Stimulated activated CD4-positive, alpha-beta T cell treated with anti-CD3 and anti-CD28 coated beads, TNF-alpha, amount 100 ng/mL, for 1 hour (primary cell): ENCODE measurements at places on chromosomes 2 and 18.

- no peak for DNase-seq
Measured at GRCh38 chr2:45024600-45025291, 15.5 kb upstream of the SIX2 start.

DNA sequence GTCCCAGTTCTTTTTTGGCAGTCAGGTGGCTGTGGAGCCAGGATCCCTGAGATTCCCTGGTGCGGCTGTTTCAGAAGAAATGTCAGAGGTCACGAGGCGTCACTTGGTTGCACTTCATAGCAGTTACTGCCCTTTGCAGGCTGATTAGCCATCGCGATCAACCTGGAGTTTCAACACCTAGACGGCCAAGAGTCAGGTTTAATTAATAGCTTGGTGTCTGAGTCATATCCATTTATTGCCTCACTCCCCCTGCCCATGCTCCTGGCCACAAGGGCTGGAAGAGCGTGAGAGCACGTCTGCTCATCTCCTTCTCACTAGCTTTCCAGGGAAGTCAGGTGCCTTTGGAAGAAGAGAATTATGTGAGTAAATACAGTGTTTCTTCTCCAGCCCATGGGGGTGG, 552.3 kb downstream of the TSN start:
- DNase-seq = no peak

DNA sequence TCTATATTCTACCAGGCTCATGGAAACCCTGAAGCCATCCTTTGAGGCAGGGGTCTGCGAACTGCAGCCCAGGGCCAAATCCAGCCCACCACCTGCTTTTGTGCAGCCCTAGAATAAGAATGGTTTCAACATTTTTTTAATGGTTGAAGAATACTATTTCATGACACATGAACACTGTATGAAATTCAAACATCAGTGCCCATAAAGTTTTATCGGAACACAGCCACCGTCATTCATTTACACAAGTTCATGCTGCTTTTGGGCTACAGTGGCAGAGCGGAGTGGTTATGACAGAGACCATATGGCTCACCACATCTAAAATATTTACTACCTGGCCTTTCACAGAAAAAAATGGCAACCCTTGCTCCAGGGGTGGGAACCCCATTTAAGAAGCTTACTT, 124.2 kb upstream of the EPAS1 start:
- no peak for DNase-seq

DNA sequence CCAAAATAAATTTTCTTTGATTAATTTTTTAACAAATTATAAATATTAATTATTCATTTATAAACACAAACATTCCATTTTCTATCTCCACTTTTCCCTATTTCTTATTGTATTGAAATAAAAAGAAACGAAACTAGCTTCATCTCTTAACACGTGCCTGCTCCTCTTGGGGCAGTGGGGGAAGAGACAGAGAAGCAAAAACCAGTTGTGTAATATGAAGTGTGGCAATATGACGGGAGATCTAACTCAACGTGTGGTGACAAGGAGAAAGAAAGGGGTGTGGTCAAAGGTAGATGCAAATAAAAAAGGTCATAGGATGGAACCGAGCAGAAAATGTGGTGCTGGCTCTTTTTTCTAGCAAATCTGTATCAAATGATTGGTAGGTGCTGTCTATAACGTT, 106.9 kb upstream of the SLC8A1 start:
- DNase-seq = no peak

DNA sequence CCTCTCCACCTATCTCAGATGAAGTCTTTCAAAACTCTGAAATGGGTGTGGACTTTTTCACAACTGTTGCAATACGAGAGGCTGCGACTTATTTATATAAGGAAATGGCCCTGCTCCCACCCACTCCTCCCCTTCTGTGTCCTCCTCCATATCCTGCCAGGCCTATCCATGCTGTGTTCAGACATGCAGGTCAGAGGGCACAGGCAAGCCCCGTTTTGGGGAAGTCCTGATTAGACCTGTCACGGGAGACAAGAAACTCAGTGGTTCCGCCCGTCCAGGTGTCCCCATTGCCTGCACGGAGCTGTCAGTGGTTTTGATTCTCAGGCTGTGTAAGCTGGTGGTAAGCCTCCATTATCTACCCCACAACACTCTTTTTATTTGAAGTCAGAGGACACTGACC, 99.6 kb upstream of the MGAT5 start:
- DNase-seq = no peak

DNA sequence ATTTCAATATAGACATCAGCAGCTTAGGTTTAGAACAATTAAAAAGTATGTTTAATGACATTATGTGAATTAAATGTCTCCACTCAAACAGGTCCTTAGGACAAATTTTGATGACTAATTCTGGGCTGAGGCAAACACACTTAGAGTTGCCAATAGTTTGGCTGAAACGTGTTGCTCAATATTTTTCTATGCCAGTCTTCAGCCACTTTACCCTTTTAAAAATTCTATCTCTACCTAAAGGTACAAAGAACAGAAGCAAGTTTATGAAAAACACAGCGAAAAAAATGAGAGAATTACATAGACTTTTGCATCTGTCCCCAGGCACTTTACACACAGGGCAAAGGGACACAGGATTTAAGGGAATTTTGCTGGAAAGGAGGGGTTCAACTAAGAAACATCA, 4.5 kb downstream of the IDH1 start:
- DNase-seq = no peak

- DNase-seq = no peak
Measured at GRCh38 chr2:27873091-27873490, 17.1 kb downstream of the RBKS start.

DNA sequence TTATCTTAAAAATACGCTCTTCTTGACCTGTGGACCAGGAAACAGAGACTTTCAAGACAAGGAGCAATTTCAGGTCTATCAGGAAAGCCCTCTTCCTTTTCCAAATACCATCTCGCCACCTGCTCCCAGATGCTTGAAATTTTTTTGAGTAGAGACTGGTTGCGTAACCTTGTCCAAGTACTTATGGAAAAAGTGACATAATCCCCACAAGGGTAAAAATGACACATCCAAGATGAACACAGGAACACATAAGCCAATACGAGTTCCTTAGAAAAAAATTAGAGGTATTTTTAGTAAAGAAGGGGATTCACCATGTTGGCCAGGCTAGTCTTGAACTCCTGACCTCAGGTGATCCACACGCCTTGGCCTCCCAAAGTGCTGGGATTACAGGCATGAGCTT, 1.8 kb downstream of the SERPINB13 start:
- DNase-seq = no peak

GRCh38 chr2:57597940-57598339, 448.7 kb upstream of the VRK2 start:
- DNase-seq = no peak

DNA sequence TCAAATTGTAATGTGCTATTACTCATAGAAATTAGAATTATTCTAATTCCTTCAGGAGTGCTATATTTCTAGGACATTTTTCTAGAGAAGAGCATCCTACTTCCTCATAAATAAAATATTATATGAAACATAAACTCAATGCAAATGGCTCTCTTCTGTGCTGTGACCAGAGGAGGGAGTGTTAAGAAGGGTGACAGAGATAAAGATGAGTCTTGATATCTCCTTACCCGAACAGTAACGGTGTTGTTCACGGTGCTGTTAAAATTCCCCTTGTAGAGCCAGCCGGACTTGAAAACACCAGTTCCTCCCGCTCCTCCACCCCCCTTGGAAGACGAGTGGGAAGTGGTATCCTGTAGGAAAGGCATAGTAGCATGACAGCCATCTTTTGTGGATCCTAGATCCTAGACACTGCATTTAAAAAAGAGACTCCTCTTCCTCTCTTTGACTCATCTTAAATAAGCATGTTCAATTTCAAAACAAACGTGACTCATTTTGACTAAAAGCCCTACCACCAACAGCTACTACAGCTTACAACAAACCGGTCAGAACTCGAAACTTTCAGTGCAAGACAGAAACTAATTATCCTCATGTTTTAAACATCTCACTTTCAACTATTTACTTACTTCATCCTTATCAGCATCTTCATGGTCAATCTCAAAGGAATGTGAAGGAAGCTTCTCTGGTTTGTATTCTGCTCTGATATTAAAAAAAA, 156.3 kb downstream of the DOCK10 start:
- DNase-seq = no peak
